Activated T-helper 1 cell treated with anti-CD3 and anti-CD28 coated beads, Interleukin-2, amount 50 U/mL, for 16 hours (primary cell): ENCODE measurements at places on chromosomes 11 and 22.

GRCh38 chr11:73361953-73362776 lies 14.0 kb upstream of the RELT start:
- DNase-seq: no peak

DNA sequence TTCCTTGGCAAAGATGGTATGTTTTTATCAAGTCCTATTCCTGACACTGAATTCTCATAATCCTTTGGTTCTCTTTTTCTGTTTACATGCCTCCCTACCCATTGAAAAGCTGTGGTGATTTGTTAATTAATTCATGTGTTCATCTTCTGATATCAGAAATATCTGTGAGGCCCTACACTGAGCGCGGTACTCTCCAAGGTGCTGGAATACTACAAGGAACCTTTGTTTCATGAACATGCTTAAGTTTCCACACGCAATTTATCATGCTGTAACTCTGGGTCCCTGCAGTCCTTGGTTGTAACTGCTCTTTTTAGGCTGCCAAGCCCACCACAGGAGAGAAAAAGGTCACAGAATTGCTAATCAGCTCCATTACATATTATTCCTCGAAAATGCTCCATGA lies 331.8 kb downstream of the FAT3 start:
- DNase-seq: no peak

- DNase-seq: no peak
Observed at GRCh38 chr11:10618490-10618889, 50.0 kb upstream of the LYVE1 start.

- DNase-seq: no peak
Observed at GRCh38 chr11:77592727-77593126, 3.0 kb downstream of the AQP11 start.

GRCh38 chr11:117300773-117301172 lies 9.6 kb downstream of the BACE1-AS start:
- no peak for DNase-seq

GRCh38 chr11:79113054-79113690 lies 327.7 kb downstream of the TENM4 start:
- no peak for DNase-seq

DNA sequence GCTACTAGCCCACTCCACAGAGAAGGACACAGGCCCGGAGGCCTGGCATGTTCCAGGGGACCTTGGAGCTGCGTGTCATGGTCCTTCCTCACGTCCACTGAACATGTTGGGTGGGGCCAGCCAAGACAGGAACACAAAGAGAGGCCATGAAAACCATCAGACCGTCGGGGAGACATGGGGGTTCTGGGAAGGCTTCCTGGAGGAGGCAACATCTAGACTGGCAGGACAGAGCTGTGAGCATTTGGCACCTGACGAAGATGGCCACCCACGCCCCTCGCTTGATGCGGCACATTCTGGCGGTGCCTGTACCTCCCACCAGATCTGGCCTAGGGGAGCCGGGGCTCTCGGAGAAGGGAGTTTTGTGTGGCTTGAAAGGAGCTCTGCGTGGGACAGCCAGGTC lies 24.7 kb upstream of the ARHGAP8 start:
- no peak for DNase-seq
